ENCODE measurements at places on chromosomes 6 and 20.

GRCh38 chr6:161584051-161584450 lies 310.2 kb upstream of the AGPAT4 start:
- no peak for DNase-seq

- DNase-seq, result no peak
Measured at GRCh38 chr6:56727097-56727850, 84.6 kb upstream of the DST start.

- DNase-seq, result no peak
Measured at GRCh38 chr6:38107073-38107472, 287.5 kb downstream of the ZFAND3 start.

- DNase-seq, result no peak
Measured at GRCh38 chr6:128266946-128267345, 253.5 kb downstream of the PTPRK start.

- no peak for DNase-seq
Measured at GRCh38 chr6:43033496-43034189, 12.2 kb downstream of the RRP36 start.

- DNase-seq, result no peak
Measured at GRCh38 chr6:75106426-75106825, 99.4 kb downstream of the COL12A1 start.

- no peak for DNase-seq
Measured at GRCh38 chr6:124193132-124193531, 389.5 kb downstream of the NKAIN2 start.

DNA sequence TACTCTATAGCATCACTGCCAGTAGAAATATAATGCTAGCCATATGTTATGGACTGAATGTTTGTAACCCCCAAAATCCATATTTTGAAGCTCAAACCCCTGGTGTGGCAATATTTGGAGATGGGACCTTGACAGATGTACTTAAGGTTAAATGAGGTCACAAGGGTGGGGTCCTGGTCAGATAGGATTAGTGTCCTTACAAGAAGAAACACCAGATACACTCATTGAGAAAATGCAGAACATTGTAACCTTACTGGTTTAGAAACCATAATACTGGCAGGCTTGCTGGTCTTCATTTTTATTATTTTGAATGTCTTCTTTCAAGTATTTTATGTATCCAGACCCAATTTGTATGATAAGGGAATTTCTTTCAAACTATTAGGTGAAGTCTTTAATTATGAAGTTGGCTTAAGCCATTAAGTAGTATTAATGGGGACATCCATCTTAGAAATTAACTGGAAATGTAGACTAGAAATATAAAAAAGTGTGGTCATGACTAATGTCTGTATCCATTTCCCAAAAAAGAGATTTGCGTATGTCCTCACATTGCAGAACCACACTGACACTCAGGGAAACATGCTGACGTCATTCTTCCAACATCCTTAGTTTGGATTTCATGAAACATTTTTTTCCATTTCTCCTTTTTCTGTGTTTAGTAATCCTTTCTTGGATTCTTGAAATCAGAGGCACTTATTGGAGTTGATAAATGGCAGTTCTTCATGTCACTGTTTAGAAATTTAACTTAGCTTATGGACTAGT lies 32.4 kb downstream of the SLC16A10 start:
- no peak for DNase-seq

DNA sequence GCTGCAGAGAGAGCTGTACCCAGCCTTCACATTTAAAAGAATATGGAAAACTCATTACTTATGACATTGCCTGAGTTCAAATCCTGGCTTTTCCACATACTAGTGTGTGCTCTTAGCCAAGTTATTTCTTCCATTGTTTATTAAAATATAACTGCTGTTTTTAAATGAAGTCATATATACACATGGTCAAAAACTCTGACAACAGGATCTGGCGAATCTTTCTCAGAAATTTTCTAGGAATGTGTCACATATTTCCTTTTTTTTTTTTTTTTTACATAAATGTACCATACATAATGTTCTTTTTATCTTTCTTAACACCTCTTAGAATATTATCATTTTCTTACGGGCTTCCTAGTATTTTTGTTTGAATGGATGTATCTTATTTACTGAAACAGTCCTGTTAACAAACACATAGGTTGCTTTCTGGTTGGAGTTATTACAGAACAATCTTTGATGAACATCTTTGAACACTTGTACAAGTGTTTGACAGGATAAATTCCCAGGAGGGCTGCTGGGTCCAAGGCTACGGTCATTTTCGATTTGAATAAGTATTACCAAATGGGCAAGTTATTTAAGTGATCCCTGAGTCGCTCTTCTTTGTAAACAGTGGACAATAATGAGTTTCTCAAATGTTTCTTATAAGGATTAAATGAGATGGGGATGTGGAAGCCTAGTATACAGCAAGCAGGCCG lies 1.6 kb upstream of the SNX9 start:
- no peak for DNase-seq

DNA sequence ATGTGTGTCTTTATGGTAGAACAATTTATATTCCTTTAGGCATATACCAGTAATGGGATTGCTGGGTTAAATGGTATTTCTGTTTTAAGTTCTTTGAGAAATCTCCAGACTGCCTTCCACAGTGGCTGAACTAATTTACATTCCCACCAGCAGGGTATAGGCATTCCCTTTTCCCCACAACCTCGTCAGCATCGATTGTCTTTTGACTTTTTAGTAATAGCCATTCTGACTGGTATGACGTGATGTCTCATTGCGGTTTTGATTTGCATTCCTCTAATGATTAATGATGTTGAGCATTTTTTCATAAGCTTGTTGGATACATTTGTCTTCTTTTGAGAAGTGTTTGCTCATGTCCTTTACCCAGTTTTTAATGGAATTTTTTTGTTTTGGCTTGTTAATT lies 5.3 kb upstream of the TASP1 start:
- no peak for DNase-seq

DNA sequence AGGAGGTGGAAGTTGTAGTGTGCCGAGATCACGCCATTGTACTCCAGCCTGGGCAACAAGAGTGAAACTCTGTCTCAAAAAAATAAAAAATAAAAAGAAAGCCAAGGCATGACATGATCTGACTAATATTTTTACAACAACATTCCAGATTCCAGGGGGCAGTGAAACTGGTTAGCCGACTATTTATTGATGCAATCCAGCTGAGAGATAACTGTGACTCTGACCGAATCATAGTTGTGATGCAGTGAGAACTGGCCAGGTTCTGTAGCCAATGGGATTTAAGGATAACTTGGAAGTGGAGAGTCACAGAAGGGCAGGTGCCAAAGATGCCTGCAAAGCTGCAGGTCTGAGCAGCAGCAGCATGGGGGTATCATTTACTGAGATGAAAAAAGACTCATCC lies 82.9 kb upstream of the TSHZ2 start:
- DNase-seq, result no peak

DNA sequence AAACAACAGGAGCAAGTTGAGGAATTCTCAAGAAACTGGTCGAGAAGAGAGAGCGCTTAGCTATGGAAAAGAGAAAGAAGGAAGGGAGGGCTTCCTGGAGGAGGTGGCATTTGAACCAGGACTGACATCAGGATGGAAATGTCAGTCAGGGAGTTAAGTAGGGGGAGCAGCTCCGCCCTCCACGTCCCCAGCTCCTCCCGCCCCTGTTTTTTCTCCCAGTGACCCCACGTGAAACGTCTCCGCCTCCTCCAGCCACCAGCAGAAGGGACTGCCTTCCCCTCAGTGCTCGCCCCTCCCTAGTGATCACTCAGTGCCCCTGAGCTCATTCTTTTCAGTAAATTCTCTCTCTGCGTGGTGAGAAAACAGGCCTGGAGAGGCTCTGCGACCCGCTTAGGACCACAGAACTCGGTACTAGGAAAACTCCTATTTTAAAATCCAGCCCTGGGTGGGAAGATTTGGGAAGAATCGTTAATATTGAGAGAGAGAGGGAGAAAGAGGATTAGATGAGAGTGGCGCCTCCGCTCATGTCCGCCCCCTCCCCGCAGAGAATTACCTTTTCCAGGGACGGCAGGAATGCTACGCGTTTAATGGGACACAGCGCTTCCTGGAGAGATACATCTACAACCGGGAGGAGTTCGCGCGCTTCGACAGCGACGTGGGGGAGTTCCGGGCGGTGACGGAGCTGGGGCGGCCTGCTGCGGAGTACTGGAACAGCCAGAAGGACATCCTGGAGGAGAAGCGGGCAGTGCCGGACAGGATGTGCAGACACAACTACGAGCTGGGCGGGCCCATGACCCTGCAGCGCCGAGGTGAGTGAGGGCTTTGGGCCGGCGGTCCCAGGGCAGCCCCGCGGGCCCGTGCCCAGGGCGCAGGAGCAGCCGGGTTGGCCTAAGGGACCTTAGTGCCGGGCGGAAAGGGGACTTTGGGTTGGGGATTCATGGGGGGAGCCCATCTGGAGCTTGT lies 4.6 kb downstream of the HLA-DPB1 start:
- DNase-seq, result no peak

DNA sequence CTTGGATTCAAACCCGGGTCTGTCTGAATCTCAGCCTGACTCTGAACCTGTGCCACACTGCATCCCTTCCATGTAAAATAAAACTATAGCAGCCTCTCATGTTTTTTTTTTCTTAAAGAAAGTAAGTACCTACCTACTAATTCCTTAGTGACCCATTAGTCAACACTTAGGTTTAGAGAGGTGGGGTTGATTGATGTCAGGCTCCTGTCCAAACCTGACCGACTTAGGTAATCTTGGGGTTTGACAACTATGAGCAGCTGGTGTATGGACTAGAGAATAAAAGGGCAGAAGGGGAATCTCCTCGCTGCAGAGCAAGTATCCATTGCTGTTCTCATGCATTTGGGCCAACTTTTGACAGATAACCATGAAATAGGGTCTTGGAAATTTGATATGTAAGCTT lies 6.5 kb downstream of the NKAIN2 start:
- no peak for DNase-seq

DNA sequence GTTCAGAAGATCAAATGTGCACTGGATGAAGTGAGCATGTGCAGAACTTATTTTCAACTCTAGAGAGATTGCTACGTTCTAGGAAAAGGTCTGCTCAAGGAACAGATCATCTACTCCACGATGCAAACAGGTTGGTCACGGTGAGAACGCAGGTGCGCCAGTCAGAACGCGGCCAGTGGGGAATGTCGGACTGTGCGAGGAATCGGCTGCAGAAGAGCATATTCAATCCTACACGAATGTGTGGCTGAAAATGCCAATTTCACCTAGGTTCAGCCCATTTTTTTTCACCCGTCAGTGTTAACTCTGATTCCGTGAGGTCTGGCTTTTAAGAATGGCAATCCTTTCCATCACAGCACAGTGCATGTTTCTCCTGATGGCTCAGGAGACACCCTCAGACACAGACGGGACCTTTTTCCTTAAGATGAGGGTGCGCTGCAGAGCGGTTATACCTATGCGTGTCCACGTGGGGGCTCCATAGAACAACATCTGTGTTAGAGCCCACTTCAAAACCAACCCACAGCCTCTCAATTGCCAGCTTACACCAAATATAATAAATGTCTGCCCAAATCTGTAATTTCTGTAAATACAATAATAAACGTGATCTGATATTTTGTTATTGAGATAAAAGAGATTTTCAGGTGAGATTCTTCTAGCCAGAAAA lies 250.4 kb downstream of the FOXA2 start:
- peak; percentile 2 for DNase-seq

DNA sequence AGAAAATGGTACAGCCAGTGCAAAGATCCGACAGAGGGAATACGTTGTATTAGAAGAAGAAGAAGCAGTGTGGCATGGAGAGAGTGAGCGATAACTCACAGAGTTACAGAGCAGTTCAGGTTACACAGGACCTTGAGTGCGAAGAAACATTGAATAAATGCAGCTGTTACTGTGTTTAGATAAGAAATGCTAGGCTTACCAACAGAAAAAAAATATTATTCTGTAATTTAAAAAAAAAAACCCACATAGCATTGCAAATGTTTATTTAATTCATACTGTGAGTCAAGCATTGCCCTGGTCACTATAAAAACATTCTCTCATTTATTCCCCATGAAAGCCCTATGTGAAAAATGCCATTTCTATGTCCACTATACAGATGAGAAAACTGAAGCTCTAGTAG lies 373.4 kb upstream of the EPHA7 start:
- no peak for DNase-seq

- no peak for DNase-seq
Measured at GRCh38 chr20:61903575-61904340, 161.9 kb downstream of the TAF4 start.

DNA sequence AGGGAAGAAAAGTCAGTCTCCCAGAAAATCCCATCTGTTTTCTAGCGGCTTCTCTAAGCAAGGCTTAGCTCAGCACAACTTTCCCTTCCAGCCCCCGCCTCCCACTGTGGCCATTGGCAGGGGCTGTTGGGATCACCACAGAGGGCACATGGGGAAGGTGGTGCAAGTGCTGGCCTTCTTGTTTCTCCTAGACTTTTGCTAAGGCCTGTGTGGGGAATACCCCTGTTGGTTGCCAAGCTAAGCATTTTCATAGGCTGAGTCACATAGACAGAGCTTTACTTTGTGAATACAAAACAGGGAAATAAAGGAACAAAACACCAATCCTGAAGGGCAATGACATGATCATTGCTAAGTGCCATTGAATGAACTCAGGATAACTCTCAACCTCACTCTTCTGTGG lies 32.4 kb upstream of the TIAM2 start:
- no peak for DNase-seq

GRCh38 chr6:141472162-141472928 lies 660.4 kb upstream of the GJE1 start:
- no peak for DNase-seq

DNA sequence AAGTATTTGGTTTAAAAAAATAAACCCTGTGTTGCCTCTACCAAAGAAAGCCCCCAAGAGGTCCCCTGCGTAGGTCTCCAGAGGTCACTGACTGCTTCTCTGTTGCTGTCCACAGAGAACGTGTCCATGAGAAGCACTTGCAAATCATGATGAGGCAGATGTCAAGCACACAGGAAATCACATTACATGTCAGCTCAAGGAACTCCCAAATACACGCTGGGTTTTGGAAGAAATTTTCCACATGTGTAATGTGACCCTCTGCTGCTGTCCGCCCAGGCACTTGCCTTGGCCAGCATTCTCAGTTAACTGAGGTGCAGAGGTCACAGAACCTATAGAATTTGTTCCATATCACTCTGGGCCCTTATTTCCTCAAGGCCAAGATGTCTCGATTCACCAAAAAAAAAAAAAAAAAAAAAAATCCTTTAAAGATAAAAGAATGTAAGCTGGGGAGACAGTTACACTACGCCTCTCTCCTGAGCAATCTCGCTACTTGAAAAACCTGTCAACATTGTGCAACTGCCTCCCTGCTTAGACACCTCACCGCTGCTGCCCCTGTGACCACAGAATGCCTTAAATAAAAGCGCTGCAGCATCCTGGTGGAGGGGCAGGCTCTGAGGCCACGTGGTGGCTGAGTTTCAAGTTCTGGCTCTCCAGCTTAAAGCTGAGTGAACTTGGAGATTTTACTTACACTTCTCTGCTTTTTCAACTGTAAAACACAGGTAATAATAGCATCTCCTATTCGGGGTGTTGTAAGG lies 42.3 kb downstream of the SLC22A23 start:
- no peak for DNase-seq
